ENCODE measurements at places on chromosomes 3 and 15.

GRCh38 chr3:138417559-138417982 is 16.8 kb upstream of the ESYT3 start:
- peak; percentile 29 for DNase-seq

GRCh38 chr3:23900744-23901143 is 16.0 kb downstream of the NKIRAS1 start:
- DNase-seq: no peak

DNA sequence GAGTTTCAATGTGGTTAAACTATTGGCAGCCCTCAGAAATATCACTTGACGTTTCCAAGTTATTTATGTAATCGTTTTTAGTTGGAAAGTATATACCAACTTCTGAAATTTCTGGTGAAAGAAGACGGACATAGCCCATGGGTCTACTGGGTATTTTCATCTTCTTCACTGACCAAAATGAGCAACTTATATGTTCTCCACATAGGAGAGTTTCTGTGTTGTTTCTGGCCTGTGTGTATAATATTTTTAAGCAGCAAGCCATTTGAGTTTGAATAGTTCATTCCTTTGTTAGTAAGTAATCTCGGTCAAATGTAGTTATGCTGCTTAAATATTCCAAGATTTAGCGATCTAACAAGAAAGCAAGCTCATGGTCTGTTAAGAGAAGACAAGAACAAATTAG is 57.3 kb downstream of the ADAMTSL3 start:
- DNase-seq: no peak

DNA sequence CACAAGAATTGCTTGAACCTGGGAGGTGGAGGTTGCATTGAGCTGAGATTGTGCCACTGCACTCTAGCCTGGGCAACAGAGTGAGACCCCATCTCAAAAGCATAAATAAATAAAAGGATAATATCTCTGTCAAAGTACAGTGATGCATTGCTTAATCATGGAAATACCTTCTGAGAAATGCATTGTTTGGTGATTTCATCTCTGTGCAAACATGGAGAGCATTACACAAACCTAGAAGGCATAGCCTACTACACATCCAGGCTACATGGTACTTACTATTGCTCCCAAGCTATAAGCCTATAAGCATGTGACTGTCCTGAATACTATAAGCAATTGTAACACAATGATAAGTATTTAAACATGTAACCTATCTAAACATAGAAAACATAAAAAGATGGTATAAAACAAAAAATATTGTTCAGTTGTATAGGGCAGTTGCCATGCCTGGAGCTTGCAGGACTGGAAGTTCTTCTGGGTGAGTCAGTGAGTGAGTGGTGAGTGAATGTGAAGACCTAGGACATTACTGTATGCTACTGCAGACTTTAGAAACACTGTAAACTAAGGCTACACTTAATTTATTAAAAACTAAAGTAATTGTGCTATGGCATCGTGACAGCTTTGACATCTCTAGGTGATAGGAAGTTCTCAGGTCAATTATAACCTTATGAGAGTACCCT is 93.6 kb upstream of the SNRPN start:
- DNase-seq: no peak

GRCh38 chr3:114108137-114108536 is 51.6 kb downstream of the QTRT2 start:
- DNase-seq: no peak

DNA sequence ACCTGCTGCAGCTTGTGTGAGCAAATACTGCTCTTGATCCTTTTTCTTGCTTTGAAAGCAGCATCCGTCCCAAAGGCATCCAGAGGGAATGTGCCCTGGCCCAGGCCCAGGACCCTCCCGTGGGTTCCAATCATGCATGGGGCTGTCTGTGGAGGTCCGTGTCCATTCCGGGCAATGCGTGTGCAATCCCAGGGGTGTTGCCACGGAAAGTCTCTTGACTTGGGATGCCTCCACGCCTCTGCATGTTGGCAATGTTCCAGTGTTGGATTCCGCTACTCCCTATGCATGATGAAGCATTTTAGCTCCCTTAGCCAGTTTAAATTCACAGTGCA is 105.7 kb downstream of the SNRPN start:
- DNase-seq: no peak

DNA sequence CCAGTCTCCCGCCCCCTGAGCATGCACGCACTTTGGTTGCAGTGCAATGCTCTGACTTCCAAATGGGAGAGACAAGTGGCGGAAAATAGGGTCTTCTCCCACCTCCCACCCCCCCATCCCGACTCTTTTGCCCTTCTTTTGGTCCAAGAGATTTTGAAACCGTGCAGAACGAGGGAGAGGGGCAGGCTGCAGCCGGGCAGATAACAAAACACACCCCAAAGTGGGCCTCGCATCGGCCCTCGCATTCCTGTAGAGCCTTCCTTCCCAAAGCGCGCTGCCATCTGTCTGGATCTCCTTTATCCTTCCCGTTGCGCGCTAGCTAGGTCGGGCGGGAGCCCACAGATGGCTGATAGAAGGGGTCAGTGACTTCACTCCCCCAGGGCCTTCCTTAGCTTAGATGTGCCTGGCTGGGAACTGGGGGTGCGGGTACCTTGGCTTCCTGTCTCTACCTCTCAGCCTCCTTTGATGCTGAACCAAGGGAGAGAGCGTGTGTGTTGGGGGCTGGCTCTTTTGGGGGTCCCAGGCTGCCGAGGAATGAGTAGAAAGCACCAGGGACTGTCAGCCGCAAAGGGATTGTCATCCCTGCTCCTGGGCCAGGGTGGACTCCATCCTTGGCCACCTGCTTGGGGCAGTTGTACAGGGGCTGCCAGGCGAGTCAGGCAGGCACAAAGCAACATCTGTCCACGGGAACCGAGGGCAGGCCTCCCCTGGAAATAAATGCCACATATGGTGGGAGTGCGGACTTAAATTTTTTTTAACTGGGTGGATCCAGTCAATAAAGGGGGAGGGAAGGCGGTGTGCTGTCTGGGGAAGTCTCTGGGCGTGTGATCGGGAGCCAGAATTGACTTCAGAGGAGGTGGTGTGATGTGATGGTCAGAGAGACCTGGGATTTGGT is 1.8 kb downstream of the SMAD3 start:
- no peak for DNase-seq

DNA sequence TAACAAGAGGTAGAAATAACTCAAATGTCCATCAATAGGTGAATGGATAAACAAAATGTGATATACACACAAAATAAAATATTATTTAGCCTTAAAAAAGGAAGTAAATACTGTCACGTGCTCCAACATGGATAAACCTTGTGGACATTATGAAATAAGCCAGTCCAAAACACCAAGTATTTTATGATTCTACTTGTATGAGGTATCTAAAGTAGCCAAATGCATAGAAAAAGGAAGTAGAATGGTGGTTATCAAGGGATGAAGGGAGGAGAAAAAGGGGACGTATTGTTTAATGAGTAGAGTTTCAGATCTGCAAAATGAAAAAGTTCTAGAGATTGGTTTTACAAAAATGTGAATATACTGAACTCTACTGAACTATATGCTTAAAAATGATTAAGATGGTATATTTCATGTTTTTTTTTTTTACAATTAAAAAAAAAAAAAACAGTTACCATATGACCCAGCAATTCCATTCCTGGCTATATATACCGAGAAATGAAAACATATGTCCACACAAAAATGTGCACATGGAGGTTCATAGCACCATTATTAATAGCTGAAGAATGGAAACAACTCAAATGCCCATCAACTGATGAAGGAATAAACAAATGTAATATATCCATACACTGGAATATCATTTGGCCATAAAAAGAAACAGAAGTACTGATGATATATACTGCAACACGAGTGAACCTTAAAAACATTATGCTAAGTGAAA is 29.1 kb upstream of the MAP6D1 start:
- DNase-seq: no peak

GRCh38 chr3:42838571-42838970 is 29.3 kb downstream of the ACKR2 start:
- no peak for DNase-seq

DNA sequence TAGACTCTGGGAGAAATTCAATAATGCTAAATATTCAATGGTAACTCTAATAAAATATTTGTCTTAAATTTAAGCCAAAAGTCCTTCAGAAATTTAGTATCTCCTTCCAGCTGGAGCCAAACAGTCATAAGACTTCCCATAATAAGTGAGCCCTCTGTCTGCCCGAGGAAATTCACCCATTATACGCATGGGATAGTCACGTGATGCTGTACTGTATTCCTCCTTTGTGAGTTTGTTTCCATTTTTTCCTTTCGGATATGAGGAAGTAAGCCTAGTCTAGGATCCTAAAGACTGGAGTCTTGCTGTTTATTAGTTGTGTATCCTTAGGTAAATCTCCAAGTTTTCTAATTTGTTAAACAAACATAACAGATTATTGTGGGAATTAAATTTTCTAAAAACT is 110.4 kb upstream of the PLAAT1 start:
- no peak for DNase-seq
